Small intestine (tissue), 16 donors: ENCODE measurements at places on chromosomes 12 and 14. TPM values are rescaled to one million over a fixed set of nuclear protein-coding genes. Genes with fewer than 3 reads are reported as not detected.

PYGL gene
- polyA plus RNA-seq: 0.89 TPM

IAPP gene
- 3.4 TPM for polyA plus RNA-seq

MANSC1 gene
- polyA plus RNA-seq: 23.4 TPM

CABP1 gene
- 1.5 TPM for polyA plus RNA-seq

GLI1 gene
- polyA plus RNA-seq: 5.5 TPM

ADSS1 gene
- 3.6 TPM for polyA plus RNA-seq

TPH2 gene
- not detected for polyA plus RNA-seq

KRT5 gene
- polyA plus RNA-seq: 5.6 TPM

GRCh38 chr14:89507521-89507920, 90.5 kb upstream of the FOXN3 start:
- H3K4me1 ChIP-seq: peaks cover 11% of the 10 kb centered on the region
- no peak overlapping the region for H3K4me3 ChIP-seq
- H3K27me3 ChIP-seq: no peaks in the 10 kb centered on the region
- no peak overlapping the region for H3K27ac ChIP-seq
- peaks cover 2% of the 10 kb centered on the region for H3K36me3 ChIP-seq

DNA sequence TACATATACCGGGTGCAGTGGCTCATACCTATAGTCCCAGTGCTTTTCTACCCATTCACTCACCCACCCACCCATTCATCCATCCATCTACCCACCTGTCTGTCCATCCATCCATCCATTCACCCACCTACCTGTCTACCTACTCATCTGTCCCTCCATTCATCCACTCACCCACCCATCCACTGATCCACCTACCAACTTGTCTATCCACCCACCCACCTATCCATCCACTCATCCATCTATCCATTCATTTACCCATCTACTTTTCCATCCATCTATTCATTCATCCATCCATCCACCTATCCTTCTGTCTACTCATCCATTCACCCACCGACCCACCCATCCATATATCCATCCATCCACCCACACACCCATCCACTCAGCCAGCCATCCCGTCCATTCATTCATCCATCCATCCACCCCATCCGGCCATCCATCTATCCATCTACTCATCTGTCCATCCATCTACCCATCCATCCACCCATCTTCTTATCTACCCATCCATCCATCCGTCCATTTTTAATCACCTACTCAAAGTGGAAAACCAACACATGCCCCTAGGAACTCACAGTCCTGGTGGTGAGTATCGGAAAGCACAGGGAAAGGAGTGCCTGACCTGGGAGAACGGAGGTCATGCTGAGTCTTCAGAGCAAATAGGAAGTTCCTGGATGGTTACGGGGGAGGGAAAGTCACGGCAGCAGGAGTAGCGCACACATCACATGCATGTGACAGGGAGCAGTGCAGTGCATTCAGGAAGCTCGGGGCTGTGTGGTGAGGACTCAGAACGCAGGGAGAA, 20.0 kb downstream of the DDX51 start:
- H3K27ac ChIP-seq: no peak overlapping the region
- no peaks in the 10 kb centered on the region for H3K4me1 ChIP-seq
- no peak overlapping the region for H3K4me3 ChIP-seq
- H3K36me3 ChIP-seq: peaks cover 5% of the 10 kb centered on the region
- no peaks in the 10 kb centered on the region for H3K27me3 ChIP-seq

DNA sequence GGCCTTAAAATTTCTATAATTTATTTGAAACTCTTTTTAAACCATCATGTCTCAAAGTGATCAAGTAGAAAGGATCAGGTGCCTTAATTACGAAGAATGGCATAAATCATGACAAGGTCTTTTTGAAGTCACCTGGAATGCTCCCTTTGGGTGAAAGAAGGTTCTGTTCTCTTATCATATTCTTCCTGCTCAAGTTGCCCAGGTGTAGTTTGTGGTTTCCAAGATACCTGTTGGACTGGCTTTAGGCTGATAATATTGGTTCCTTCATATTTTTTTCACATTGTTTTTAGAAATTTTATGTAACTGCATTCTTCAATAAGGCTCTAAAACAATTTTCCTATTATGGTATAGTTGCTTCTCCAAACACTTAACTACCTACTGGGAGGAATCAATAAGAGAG, 29.2 kb downstream of the RASSF3 start:
- DNase-seq: peak; percentile 28
- H3K27me3 ChIP-seq: no peaks in the 10 kb centered on the region
- no peak overlapping the region for H3K4me3 ChIP-seq
- no peak overlapping the region for H3K27ac ChIP-seq

DNA sequence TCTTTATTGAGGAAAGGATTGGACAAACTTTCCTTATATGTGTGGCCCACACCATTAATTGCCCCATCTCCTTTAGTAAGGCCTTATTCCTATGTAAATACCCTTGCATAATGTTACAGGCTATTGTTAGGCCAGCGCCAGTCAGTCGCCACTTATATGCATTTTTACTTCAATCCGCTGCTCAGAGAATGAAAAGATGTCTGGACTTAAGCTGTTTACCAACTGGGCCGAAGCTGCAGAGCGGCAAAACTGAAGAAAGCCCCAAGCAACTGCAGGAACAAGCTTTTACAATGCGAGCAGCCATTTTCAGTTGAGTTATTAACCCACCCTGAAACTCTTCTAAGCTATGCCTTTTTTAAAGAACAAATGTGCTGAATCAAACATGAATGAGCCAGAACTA, 92.1 kb upstream of the OTX2 start:
- H3K4me1 ChIP-seq: no peaks in the 10 kb centered on the region
- no peaks in the 10 kb centered on the region for H3K36me3 ChIP-seq
- H3K27ac ChIP-seq: no peak overlapping the region
- H3K4me3 ChIP-seq: no peak overlapping the region
- DNase-seq: no peak

DNA sequence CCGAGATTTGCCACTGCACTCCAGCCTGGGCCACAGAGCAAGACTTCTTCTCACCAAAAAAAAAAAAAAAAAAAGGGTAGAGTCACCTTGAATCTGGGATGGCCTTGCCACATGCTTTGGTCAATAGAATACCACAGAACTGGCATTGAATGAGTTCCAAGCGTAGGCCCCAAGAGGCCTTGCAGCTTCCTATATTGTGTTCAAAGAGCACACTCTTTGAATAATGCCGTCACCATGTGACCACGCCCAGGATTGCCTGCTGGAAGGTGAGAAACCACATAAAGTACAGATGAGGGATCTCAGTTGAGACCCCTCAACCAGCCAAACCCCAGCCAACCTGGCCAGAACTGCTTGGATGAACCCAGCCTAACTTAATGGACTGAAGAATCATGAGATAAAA, 239.2 kb upstream of the AMIGO2 start:
- DNase-seq: no peak
- no peaks in the 10 kb centered on the region for H3K27me3 ChIP-seq
- no peak overlapping the region for H3K4me3 ChIP-seq
- no peak overlapping the region for H3K27ac ChIP-seq

DNA sequence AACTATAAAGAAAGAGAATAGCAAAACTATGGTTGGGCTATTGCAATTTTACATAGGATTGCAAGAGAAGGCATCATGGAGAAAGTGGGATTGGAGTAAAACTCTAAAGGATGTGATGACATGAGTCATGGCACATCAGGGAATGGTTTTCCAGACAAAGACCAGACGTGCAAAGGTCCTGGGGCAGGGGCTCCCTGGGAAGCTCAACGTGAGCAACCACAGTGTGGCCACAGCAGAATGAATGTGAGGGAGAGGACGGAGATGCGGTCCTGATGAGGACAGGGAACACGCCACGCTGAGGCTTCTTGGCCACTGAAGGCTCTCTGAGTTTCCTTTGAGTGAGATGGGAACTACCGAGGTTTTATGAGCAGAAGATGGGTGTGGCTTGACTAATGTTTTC, 38.2 kb downstream of the FZD10 start:
- no peak overlapping the region for H3K27ac ChIP-seq
- no peaks in the 10 kb centered on the region for H3K4me1 ChIP-seq
- DNase-seq: no peak
- H3K27me3 ChIP-seq: no peaks in the 10 kb centered on the region
- no peak overlapping the region for H3K4me3 ChIP-seq

GRCh38 chr14:48991141-48991540, 595.0 kb downstream of the RPS29 start:
- H3K27me3 ChIP-seq: no peaks in the 10 kb centered on the region
- H3K4me1 ChIP-seq: no peaks in the 10 kb centered on the region
- DNase-seq: no peak
- H3K36me3 ChIP-seq: no peaks in the 10 kb centered on the region

DNA sequence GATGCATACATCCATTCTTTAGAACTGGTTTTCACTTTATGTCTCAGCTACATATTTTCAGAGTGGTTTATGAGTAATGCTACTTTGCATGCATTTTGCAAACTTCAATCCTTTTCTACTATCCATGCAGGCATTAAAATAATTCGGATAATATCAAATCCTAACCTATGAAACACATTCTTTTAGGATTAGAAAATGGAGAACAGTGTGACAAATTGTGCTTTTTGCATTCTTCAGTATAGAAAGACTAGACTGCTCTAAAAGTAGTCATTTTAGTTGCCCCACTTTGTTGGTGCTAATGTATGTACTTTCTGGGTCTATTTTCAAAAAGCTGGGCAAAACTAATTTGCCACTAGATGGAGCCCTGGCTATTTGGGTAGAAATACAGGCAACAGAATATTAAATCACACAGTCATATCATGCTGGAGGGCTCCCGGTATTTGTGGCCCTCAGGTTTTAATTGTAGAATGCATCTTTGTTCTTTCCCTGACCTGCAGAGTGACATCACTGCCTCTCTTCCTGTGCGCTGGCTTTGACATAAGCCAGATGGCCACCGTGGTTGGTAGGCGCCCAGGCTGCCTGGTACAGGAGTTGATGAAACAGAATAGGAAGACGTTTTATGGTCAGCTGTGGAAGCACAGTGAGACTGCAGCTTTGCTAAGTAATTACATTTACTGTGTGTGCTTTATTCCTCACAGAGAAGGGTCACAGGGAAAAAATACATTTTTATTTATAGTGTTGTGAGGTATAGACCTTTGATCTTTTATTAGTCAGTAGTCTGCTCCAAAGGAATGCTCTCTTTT, 28.1 kb downstream of the MSRB3 start:
- DNase-seq: peak; percentile 62
- no peak overlapping the region for H3K27ac ChIP-seq
- H3K4me1 ChIP-seq: peaks cover 3% of the 10 kb centered on the region
- peak overlapping the region; percentile 14 for H3K4me3 ChIP-seq

GRCh38 chr12:51520576-51521325, 70.3 kb upstream of the SCN8A start:
- H3K27me3 ChIP-seq: no peaks in the 10 kb centered on the region
- H3K36me3 ChIP-seq: no peaks in the 10 kb centered on the region
- no peak for DNase-seq
- H3K4me1 ChIP-seq: no peaks in the 10 kb centered on the region
- H3K27ac ChIP-seq: no peak overlapping the region

GRCh38 chr12:52280796-52281560, 6.5 kb downstream of the KRT86 start:
- peaks cover 4% of the 10 kb centered on the region for H3K4me1 ChIP-seq
- no peak for DNase-seq
- H3K36me3 ChIP-seq: no peaks in the 10 kb centered on the region
- no peaks in the 10 kb centered on the region for H3K27me3 ChIP-seq
- no peak overlapping the region for H3K27ac ChIP-seq
- no peak overlapping the region for H3K4me3 ChIP-seq

DNA sequence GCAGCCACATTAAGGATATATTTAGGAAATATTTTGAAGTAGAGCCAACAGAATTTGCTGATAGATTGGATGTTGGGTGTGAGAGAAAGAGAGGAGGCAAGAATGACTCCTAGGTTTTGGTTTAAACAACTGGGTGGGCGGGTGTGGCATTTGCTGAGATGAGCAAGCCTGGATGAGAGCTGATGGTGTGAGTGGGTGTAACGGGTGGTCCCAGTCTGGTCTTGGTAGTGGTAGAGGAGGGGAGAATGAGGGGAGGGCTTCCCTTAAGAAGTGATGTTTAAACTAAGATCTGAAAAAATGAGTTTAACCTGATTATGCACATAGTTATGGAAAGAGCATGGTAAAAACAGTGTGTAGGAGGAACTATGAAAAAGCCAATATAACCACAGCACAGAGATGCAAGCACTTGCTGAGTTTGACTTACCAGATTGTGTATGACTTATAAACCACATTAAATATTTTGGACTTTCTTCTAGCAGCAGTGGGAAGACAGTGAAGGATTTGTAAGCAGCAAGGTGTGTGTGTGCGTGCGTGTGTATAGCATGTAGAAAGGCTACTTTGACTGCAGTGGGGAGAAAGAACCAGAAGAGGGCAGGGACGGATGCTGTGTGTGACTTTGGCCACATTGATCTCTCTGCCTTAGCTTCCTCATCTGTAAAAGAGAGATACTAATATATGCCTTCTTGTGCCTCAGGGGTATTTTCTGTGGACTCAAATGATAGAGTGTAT, 139.7 kb downstream of the PRIMA1 start:
- no peaks in the 10 kb centered on the region for H3K36me3 ChIP-seq
- DNase-seq: peak; percentile 3
- no peak overlapping the region for H3K27ac ChIP-seq
- H3K27me3 ChIP-seq: no peaks in the 10 kb centered on the region
- H3K4me1 ChIP-seq: no peaks in the 10 kb centered on the region
- no peak overlapping the region for H3K4me3 ChIP-seq
